ENCODE measurements at places on chromosomes 12 and 14.

DNA sequence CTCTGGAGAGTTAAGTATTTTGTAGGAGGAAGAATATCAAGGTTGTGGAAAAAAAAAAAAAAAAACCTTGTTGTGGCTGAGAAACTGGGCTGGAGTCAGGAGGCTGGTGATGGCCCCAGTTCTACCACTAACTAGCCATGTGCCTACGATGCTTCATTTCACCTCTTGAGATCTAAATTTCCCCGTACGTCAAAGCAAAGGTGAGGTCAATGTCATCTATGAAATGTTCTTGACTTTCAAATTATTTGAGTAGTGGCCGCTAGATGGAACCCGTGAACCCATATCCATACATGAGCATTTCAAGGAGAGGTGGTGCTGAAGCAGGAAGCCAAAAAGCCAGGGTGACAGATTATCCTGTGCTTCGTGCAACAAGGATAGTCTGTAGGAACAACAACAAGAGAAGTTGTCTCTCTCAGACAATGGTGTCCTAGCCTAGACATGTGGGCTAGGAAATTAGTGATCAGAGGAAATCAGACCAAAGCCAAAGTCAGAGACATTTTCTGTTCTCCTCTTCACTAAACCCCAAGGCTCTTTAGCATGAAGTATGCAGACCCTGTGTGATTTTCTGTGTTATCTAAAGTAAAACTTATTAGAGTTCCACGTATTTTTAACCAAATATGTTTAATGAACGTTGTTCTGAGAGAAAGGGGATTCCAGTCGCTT, 95.5 kb upstream of the ETV6 start:
- DNase-seq, result peak; percentile 0

DNA sequence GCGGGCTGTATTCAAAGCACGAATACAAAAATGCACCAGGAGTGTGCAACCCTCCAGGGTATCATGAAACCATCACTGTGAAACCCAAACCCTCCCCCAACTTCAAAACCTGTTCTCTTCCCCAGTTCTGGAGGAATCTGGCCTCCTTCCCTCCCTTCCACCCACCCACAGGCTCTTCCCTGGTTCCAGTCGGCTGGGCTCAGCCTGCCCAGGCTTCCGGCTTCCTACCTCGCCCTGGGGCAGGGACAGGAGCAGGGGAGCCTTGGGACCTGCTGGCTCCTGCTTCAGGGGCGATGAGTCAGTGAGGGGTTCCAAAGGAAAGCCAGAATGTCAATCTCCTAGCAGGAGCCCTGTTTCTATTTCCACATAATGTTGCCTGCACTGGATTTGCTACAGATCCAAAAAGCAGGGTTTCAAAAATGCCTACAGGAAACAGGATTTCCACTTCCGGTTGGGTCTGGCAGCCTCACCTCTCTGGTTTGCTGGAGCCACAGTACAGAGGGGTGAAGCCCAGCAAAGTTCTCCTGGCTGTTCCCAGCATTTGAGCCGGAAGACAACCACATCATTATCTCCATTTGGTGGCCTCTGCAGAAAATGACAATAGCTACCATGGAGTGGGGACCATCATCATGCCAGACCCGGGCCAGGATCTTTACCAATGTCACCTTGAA, 278.3 kb downstream of the DPF3 start:
- DNase-seq, result no peak

DNA sequence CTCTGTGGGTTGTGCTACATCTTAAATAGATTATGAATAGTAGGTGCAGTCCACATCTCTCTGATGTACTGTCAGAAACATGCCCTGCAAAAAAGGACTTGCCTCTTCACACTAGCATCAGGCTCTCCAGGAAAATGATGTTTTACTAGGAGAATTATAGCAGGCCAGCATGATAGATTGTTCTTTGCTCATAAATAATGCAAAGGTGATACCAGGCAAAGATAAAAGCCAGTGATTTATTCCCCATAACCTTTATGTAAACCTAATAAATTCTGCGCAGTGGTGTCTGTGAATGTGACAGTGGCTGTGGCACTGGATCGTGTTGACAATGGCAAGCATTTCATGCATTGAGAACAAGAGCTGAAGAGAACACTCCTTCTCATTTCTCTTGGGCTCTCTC, 646.5 kb upstream of the SEL1L start:
- no peak for DNase-seq

GRCh38 chr12:55629058-55629841, 7.4 kb upstream of the OR10P1 start:
- DNase-seq, result no peak

DNA sequence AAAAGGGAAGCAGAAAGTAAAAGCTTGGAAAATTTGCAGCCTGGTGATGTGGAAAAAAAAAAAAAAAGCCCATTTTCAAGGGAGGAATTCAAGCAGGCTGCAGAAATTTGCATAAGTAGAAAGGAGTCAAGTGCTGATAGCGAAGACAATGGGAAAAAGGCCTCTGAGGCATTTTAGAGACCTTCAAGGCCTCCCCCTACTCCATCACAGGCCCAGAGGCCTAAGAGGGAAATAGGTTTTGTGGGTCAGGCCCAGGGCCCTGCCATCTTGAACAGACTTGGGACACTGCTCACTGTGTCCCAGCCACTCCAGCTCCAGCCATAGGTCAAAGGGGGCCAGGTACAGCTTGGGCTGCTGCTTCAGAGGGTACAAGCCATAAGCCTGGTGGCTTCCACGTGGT, 13.8 kb upstream of the PRKD1 start:
- no peak for DNase-seq

- no peak for DNase-seq
These were observed 25.7 kb downstream of the PPP1CC start for GRCh38 chr12:110717037-110717436.

DNA sequence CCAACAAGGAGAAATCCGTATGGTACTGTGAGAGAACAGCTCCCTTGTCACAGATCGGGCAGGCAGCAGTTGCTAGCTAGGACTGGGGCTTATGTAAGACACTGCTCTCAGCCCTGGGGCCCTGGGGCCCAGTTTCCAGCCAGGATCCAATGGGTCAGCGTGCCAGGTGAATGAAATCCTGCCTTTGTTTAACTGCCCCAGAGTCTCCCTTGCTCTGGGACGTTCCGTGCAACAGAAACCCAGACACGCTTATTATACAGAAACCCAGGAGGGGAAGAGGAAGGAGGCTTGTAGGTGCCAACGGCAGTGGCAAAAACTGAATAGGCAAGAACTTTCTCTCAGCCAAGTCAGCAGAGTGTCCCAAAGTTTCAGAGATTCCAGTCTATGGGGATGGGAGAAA, 110.6 kb downstream of the DIO2 start:
- no peak for DNase-seq

DNA sequence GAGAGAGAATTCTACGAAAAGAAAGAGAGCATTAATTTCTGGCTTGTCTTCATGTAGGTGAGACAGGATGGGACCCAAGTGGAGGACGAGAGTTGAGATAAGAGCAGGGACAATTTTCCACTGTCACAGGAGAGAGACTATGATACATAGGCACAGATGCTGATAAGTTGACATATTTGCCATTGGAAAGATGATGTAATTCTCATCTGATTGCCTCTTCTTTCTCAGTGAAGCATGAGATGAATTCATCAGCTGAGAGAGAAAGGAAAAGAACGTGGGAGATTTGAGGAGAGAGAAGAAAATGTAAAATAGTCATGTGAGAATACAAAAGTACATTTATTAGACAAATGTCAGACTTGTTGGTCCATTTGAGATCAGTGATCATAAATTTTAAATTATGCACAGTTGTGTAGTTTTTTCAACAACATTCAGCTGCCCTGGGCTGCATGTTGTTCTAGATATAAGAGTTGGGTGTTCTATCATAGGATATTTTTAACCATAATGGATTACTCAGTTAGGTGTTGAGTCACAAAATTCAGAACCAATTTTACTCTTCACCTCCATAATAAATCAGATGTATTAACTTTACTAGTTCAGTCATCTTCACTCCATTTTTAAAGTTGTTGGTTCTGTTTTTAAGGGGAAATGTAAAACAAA, 222.9 kb downstream of the DPY19L2 start:
- no peak for DNase-seq

GRCh38 chr12:103962493-103962892, 3.2 kb upstream of the TDG start:
- DNase-seq, result no peak

- no peak for DNase-seq
These were observed 239.0 kb downstream of the SLC16A7 start for GRCh38 chr12:59834659-59835474.

DNA sequence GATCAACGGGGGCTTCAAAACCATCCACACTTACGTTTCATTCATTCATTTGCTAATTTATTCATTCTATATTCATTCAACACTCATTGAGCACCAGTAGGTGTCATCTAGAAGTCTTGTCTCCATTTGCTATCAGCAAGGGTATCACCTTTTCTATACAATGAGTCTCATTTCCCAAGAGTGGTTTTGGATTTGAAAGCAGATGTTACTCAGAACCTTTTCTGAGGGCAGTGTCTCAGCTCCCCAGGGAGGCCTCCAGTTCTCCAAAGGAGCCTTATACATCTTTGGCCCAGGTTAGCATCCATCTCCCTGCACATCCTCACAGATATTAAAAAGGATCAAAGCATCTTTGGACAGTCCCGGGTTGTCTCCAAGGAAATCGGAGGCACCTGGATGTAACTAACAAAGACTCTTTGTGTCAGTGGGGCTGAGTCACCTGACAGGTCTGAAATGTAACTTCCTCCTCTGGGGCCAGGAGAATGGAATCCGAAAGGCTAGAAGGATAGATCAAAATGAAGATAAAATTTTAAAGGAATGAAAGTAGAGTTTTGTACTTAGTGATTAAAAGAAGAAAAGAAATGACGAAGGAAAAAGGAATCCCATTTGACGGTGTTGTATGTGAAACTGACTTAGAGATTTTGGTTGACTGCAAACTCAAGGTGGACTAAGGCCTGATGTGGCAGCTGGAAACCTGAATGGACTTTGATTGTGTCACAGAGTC, 103.0 kb downstream of the VCPKMT start:
- DNase-seq, result no peak
